ENCODE measurements at places on chromosomes 1 and 21. TPM values are rescaled to one million over a fixed set of nuclear protein-coding genes. Genes with fewer than 3 reads are reported as not detected.

The AADACL3 gene
- total RNA-seq = not detected

The SNX7 gene
- 44.2 TPM for total RNA-seq

The GNG4 gene
- total RNA-seq = not detected

The TCHHL1 gene
- total RNA-seq = not detected

The IL20 gene
- not detected for total RNA-seq

The REN gene
- total RNA-seq = 0.40 TPM

The HTR1D gene
- 1.4 TPM for total RNA-seq

The DHRS3 gene
- 201 TPM for total RNA-seq

The DEGS1 gene
- total RNA-seq = 126 TPM

The NTNG1 gene
- total RNA-seq = 0.94 TPM

The VHLL gene
- total RNA-seq = not detected

The FCGR1A gene
- total RNA-seq = not detected

The KCNQ4 gene
- total RNA-seq = not detected

The MMEL1 gene
- 0.25 TPM for total RNA-seq

The HSD3B2 gene
- not detected for total RNA-seq

The BCAR3 gene
- total RNA-seq = 51.5 TPM

The SMCP gene
- not detected for total RNA-seq

The CADM3 gene
- total RNA-seq = 0.30 TPM

The DDI2 gene
- 7.9 TPM for total RNA-seq

The HSPA6 gene
- total RNA-seq = not detected

The BCL2L15 gene
- total RNA-seq = 0.07 TPM

The TTF2 gene
- total RNA-seq = 24.8 TPM

The TNFRSF4 gene
- 2.0 TPM for total RNA-seq

The GUCA2A gene
- total RNA-seq = not detected

The TMEM240 gene
- 0.69 TPM for total RNA-seq

The LRRC71 gene
- total RNA-seq = 0.34 TPM

The NES gene
- total RNA-seq = 360 TPM

The HAPLN2 gene
- total RNA-seq = not detected

The SLC25A34 gene
- 0.05 TPM for total RNA-seq

The ERICH3 gene
- total RNA-seq = not detected

The PTGFR gene
- total RNA-seq = 1.7 TPM

The TESK2 gene
- 2.6 TPM for total RNA-seq

The ERG gene
- 65.4 TPM for total RNA-seq

The PLXNA2 gene
- 123 TPM for total RNA-seq

The TCEA3 gene
- 0.40 TPM for total RNA-seq

The C1orf141 gene
- total RNA-seq = not detected

The MIXL1 gene
- total RNA-seq = 0.20 TPM

The VANGL2 gene
- not detected for total RNA-seq

The CREB3L4 gene
- total RNA-seq = 6.3 TPM

The ZNF683 gene
- not detected for total RNA-seq

The OR14K1 gene
- not detected for total RNA-seq

The LYPD8 gene
- total RNA-seq = not detected

The KPRP gene
- not detected for total RNA-seq

The GJC2 gene
- total RNA-seq = 0.98 TPM

The AKT3 gene
- 24.2 TPM for total RNA-seq

The LMX1A gene
- total RNA-seq = not detected

The RGS18 gene
- not detected for total RNA-seq

The DCDC2B gene
- not detected for total RNA-seq

The APCS gene
- total RNA-seq = not detected

The EDN2 gene
- not detected for total RNA-seq

The TMEM50A gene
- 125 TPM for total RNA-seq

All from mammary microvascular endothelial cell (primary cell).